Stimulated activated CD8-positive, alpha-beta memory T cell treated with anti-CD3 and anti-CD28 coated beads, Interleukin-12 subunit alpha, Interleukin-12 subunit beta, amount 100 ng/mL, for 4 hours (primary cell): ENCODE measurements at places on chromosomes 6 and 20.

DNA sequence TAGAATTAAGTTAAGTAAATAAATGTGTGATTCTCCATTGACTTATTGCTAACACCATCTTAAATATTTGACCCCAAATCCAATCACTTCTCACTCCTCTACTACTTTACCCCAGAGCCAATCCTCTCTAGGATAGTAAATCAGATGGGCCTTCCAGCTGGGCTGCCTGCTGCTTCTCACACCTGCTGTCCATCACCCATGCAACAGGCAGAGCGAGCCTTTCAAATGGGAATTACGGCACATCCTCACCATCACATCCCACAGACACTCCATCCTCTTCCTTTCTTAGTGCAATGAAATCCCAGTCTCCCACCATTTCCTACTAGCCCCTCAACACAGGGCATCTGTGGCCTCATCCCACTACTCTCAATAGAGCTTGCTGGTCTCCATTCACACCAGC lies 34.0 kb downstream of the HLA-F start:
- DNase-seq, result no peak

DNA sequence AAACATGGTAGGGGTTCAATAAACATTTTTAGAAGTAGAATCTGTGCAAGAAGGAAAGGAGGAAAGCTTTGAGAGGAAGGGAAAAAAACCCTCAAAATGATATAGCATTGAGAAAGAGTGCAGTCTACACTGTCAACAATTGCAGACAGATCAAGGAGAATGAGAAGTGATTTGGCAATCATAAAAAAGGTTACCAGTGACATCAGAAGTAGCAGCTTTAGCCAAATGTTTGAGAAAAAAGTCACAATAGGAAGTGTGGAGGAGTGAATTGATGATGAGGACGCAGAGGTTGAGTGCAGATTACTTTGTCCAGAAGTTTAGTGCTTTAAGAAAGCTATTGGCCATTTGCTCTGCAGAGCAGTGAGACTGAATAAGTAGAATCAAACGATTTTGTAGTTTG lies 155.0 kb downstream of the GJA1 start:
- no peak for DNase-seq

GRCh38 chr20:38591474-38592410 lies 9.9 kb upstream of the ARHGAP40 start:
- DNase-seq, result no peak

- DNase-seq, result no peak
Measured at GRCh38 chr20:21048841-21049273, 57.3 kb downstream of the LINC00237 start.

GRCh38 chr6:329888-330691 lies 37.8 kb downstream of the DUSP22 start:
- DNase-seq, result no peak

DNA sequence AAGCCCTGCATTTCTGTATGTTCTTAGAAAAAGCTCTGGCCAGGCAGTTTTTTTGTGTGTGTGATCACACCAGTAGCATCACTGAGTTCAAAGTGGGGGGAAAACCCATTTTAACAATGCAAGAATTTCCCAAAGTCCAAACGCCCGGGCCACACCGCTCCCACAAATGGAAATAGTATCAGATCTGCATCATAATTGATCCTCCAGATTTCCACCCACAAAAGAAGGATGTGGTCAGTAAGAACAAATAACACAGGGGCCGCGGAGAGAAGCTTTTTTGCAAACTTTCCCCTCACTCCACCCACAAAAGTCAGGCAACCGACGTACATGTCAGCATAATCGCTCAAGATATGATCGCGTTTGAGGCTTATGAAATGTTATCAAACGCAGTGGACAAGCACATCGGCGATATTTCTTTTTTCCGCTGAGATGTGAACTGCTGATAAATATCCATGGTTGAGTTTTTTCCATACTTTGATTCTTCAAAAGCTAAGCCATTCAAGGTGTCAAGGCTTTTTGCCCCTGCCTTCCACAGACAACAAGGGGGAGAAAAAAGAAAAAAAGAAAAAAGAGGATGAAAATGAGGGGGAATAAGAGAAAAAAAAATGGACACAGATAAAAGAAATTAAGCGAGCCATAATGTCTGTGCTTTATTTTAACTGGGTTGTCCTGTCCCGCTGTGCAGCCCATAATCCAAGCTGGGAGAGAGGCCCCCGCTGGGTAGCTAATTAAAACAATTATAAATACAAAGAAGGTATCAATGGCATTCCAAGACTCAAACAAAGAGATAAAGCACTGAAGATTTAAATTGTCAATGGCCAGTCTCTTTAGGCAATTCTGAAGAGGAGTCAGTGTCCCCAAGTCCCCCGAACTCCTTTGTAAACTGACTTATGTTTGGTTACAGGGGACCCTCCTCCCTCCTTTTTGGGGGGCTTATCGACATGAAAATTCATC lies 143.5 kb downstream of the ZFP64 start:
- peak; percentile 8 for DNase-seq

GRCh38 chr6:100346203-100346602 lies 118.5 kb downstream of the SIM1 start:
- no peak for DNase-seq

DNA sequence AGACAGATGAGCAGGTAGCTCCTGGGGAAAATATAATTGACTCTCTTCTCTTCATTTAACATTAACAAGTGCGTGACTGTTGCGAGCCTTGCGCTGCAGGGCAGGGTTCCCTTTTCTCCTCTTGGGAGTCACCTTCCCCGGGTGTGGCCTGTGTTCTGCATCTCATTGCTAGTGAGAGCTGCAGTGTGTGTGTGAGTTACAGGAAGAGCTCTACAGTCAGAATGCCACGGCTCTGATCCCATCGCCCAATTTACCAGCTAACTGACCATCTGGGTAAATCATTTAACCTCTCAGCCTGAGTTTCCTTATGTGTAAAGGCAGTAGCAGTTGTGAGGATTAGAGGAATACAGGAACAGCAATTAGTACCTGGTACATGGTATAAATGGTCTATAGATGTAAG lies 106.8 kb upstream of the NUP153 start:
- DNase-seq, result no peak

- no peak for DNase-seq
Measured at GRCh38 chr20:17439616-17440296, 91.4 kb downstream of the BFSP1 start.

GRCh38 chr6:1612974-1613306 lies 3.2 kb downstream of the FOXC1 start:
- DNase-seq, result no peak

GRCh38 chr20:35510951-35511735 lies 18.3 kb downstream of the C20orf173 start:
- no peak for DNase-seq

GRCh38 chr20:35207950-35208611 lies 18.4 kb upstream of the MMP24 start:
- DNase-seq, result peak; percentile 37

GRCh38 chr6:149847939-149848267 lies 16.3 kb downstream of the LRP11 start:
- no peak for DNase-seq

DNA sequence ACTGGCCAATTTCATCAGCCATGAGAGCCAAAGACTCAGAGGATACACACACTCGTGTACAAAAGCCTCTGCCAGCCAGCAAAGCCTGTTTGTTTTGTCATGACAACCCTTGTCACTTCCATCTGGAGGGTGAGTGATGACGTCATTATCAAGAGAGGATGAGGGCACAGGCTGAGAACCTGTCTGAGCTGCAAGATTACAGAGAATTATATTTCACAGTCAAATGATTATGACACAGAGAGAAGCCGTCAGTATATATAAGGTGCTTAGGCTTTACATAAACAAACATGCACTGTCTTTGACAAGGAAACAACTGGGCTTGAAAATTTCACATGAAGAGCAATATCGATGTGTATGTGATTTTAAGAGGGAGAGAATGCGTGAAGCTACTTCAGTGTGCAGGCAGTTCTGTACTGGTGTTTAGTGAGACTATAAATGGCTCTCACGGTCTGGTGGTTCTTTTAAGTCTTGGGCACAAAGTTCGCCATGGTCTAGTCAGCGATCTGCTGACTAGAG lies 36.5 kb upstream of the BCLAF1 start:
- no peak for DNase-seq

DNA sequence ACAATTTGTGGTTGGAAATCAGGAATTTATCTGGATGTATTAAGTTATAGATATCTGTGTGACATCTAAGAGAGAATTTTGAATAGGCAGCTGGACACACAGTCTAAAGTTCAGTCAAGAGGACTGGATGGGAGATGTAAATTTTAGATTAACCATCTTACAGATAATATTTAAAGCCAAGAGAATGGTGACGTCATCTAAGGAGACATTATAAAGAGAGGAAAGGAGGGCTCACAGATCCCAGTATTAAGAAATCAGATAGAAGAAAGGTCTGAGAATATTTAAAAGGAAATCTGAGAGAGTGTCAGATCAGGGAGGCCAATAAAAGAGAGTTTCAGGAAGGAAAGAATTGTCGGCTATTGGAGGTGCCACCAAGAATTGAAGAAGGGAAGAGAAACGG lies 9.4 kb downstream of the COL19A1 start:
- DNase-seq, result no peak

- no peak for DNase-seq
Measured at GRCh38 chr20:6756693-6757595, 10.5 kb upstream of the BMP2 start.

- DNase-seq, result peak; percentile 53
Measured at GRCh38 chr6:108782179-108783041, 65.8 kb upstream of the ARMC2 start.

DNA sequence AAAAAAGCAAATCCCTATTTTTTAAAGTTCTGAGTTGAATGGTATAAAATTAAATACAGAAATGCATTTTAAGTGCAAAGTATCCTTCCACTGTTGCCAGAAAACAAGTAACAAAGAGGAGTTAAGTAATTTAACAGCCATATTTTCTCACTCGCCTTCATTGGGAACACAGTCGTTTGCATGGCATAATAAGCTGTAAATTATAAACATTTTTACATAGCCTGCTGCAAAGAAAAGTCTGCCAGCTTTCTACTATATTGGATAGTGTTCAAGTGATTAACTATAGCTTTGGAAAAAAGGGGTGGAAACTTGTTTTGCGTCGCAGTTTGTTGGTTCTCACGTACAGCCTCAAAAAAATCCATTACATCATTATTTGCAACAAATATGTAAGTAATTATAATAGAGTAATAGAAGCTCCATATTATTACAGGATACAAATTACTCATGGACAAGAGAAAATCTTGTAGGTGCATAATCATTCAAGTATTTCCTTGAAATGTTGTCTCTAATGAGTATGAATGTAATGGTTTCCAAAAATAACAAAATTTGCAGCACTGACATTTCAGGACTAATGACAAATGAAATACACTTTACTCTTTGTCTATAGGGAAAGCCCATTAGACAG lies 139.3 kb downstream of the PDSS2 start:
- no peak for DNase-seq

- DNase-seq, result no peak
Measured at GRCh38 chr20:17919149-17919548, 49.4 kb downstream of the SNX5 start.

- DNase-seq, result no peak
Measured at GRCh38 chr6:158311193-158311592, 1.1 kb upstream of the TULP4 start.

DNA sequence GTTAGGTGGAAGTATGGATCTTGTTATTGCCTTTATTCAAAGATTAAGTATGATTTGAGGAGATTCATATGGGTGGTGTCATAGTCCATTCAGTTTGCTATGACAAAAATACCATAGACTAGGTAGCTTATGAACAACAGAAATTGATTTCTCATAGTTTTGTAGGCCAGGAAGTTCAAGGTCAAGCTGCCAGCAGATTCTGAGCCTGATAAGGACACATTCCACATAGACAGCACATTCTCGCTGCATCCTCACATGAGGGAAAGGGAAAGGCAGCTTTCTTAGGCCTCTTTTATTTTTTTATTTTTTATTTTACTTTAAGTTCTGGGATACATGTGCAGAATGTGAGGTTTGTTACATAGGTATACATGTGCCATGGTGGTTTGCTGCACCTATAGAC lies 27.7 kb downstream of the ME1 start:
- DNase-seq, result no peak

- no peak for DNase-seq
Measured at GRCh38 chr6:38617856-38618255, 21.9 kb downstream of the BTBD9 start.

DNA sequence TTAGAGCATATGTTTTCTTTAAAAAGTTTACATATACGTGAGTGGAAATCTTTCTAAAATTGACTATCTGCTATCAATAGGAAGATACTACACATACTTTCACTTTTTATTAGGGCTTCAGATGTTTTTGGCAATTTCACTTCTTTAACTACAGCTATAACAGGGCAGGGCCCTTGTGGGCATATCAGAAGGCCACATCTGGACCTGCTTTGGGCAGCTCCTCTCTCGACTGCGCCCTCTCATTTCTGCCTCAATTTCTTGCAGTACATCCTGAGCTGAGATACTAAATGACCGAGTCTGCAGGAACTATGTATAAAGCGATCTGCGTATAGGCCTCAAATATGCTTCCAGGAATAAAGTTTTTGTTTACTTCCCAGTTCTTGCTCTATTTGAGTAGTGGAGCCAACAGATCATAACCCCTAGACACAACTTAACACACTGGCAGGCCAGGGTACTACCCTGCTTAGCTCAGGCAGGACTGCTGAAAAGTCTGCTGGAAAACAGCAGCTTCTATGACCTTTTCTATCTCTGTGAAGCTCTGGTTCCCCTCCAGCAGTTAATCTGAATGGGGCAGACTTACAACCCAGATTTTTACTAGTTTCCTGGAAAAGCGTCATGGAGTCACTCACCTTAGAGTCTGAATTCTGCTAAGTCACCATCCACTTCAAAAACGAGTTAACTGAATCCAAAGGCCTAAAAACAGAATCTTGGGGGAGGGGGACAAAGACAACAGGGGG lies 12.7 kb downstream of the GCLC start:
- no peak for DNase-seq

GRCh38 chr6:166483573-166484250 lies 101.0 kb upstream of the MPC1 start:
- no peak for DNase-seq

DNA sequence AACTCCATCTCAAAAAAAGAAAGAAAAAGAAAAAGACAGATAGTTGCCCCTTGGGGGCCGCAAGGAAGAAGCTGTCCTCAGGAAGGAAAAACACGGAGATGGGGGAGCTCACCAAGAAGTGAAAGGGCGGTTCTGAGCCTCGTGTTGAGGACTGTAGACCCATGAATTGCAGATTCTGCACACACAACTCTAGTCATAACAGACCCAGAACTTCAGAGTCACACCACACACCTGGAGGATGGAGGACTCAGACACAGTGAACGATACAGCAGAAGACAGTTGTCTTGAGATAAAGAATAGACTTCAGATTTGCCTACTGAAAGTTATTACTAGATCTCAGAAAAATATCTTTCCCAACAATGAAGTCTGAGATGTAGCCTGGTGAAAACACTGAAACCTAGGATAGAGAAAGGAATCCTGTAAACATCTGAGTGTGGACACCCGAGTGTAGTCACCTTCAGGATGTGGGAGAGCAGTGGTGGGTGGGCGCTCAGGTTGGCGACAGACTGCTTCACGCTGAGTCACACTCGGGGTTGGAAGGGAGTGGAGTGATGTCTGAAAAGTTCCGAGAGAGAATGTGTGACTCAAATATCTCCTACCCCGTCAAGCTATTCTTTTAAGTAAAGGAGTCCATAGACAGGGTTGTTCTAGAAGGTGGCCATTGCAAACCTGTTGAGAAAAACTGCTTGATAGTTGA lies 88.1 kb downstream of the MAP3K4 start:
- DNase-seq, result peak; percentile 34

GRCh38 chr6:148926478-148926877 lies 179.6 kb downstream of the UST start:
- no peak for DNase-seq
